ENCODE measurements at places on chromosomes 16 and 17.

DNA sequence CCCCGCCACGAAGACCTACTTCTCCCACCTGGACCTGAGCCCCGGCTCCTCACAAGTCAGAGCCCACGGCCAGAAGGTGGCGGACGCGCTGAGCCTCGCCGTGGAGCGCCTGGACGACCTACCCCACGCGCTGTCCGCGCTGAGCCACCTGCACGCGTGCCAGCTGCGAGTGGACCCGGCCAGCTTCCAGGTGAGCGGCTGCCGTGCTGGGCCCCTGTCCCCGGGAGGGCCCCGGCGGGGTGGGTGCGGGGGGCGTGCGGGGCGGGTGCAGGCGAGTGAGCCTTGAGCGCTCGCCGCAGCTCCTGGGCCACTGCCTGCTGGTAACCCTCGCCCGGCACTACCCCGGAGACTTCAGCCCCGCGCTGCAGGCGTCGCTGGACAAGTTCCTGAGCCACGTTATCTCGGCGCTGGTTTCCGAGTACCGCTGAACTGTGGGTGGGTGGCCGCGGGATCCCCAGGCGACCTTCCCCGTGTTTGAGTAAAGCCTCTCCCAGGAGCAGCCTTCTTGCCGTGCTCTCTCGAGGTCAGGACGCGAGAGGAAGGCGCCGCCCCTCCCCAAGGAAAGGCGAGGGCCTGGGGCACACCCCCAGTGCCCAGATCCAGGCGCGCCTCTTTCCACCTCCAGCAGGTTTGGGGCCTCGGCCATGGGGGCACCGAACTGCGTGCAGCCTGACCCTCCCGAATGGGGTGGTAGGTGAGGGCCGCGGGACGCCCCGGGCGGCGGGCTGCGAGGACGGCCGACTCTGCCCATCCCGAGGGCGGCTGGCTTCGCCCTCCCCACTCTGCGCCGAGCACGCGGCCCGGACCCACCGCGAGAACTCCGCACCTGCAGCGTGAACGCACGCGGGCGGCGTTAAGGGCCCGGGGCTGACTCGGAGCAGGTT is 664 bp downstream of the HBQ1 start:
- peak; percentile 90 for DNase-seq

DNA sequence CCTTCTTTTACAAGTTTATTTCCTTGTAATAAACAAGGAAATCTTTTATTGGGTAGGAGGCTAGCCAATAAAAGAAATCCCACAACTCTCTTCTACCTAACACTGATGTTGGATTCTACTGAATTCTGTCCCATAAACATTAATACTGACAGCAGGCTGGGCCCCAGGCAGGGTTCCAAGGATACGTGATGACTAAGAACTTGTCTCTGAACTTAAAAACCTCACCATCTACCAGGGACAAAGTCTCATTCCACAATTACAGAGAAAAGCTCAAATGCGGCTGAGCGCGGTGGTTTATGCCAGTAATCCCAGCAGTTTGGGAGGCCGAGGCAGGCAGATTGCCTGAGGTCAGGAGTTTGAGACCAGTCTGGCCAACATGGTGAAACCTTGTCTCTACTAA is 64.9 kb downstream of the ARHGAP17 start:
- no peak for DNase-seq

DNA sequence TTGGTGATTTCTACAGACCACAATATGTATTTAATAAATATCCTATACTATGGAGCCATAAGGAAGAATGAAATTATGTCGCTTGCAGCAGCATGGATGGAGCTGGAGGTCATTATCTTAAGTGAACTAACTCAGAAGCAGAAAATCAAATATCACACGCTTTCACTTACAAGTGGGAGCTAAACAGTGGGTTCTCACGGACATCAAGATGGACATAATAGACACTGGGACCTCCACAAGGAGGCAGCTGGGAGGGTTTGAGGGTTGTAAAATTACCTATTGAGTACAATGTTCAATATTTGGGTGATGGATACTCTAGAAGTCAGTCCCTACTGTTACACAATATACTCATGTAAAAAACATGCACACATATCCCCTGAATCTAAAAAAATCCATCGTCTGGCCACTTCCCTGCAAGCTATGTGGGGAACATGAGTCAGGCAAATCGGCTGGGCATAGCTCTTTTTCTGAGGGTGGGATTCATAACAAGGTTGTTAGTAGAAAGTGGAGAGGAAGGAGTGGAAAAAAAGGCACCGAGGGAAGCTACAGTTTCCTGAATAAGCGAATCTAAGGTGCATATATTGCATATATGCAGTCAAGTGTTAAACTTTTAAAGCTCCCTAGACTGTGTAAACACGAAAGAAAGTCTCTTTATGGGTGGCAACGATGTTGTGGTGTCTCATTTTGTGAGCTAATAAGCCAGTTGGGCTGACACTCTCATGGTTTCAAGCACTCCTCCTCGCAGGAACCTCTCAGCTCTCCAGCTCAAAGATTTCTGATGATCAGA is 135.2 kb upstream of the CPHXL start:
- no peak for DNase-seq

GRCh38 chr17:73091770-73092522 is 542 bp downstream of the SLC39A11 start:
- DNase-seq: no peak

DNA sequence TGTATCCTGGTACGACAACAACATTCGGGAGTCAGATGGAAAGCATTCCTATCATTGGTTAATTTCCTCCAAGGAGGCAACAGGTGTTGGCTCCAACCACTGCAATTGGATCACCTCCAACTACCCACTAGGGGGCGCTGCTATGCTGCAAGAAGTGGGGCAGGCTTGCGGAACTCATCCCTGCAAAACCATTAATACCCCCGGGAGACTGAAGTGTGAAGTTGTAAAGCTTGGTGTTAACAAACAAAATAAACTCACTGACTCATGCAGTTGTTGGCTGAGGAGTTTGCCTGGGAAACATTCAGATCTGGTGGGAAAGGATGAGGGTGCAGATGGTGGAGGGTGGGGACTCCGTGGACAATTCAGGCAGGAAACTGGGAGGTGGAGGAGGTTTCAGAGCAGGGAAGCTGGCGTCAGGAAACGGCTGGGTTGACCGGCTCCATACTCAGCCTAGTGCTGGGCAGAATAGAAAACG is 84.9 kb downstream of the HS3ST2 start:
- peak; percentile 70 for DNase-seq

DNA sequence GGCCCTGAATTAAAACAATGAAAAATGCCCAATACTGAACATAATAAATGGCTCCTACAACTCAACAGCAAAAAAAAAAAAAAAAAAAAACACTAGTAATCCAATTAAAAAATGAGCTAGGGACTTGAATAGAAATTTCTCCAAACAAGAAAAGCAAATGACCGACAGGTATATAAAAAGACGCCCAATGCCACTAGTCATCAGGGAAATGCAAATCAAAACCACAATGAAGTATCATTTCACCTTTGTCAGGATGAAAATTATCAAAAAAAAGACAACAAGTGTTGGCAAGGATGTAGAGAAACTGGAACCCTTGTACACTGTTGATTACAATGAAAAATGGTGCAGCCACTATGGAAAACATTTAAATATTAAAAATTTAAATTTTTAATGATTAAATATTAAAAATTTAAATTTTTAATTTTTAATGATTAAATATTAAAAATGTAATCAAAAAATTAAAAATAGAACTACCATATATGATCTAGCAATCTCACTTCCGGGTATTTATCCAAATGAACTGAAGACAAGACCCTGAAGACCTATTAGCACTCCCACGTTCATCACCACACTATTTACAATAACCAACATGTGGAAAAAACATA is 28.1 kb downstream of the BBS2 start:
- no peak for DNase-seq

DNA sequence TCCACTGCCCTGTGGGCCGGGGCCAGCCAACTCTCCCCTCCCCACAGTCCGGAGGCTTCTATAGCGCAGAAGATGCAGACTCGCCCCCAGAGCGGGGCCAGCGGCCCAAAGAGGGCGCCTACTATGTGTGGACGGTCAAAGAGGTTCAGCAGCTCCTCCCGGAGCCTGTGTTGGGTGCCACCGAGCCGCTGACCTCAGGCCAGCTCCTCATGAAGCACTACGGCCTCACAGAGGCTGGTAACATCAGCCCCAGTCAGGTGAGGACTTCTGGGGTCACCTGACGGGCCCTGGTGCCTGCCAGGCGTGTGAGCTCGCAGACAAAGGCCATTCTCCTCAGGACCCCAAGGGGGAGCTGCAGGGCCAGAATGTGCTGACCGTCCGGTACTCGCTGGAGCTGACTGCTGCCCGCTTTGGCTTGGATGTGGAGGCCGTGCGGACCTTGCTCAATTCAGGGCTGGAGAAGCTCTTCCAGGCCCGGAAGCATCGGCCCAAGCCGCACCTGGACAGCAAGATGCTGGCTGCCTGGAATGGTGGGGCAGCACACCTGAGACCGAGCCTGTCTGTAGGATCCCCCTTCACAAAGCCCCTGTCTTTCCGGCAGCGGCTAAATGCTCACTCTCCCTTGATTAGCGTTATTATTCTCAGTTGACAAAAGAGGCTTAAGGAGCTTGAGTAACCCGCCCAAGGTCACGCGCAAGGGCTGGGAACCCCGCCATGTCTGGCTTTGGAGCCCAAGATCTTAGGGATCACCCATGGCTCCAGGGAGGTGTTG is 3.9 kb downstream of the SPATA20 start:
- DNase-seq: no peak

- no peak for DNase-seq
Observed at GRCh38 chr16:80129791-80130190, 411.0 kb upstream of the DYNLRB2 start.

- no peak for DNase-seq
Observed at GRCh38 chr16:87384162-87384874, 742 bp upstream of the FBXO31 start.

DNA sequence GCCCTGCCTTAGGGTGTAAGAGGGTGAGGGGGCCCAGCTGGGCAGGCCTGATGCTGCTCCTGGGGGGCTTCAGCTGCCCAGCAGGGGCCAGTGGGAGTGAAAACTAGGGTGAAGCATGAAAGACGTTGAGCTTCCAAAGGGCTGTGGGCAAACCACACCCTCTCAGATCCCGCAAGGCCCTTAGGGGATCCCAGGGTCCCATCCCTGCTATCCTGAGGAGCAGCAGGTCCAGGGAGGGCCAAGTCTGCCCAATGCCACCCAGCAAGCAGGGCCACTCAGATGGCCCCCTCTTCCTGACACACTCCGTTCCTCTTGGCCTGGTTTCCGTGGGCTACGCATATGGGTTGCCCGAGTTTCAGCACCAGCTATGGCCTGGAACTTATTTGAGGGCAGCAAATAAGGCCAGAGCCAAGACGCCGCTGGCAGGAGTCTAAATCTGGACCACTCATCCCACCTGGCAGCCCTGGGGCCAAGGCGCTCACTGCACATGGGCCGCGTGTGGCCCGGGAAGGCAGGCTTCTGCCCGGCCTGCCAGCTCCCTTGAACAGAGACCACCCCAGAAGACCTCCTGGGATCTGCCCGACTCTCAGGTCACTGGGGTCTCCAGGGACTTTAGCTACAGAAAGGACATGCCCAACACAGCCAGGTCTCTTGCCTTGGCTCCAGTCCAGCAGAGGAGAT is 4.2 kb downstream of the ATP2A3 start:
- no peak for DNase-seq

- DNase-seq: no peak
Observed at GRCh38 chr16:71460941-71461340, 1.1 kb downstream of the ZNF23 start.

GRCh38 chr17:40287159-40287493 is 553 bp upstream of the CDC6 start:
- DNase-seq: no peak

DNA sequence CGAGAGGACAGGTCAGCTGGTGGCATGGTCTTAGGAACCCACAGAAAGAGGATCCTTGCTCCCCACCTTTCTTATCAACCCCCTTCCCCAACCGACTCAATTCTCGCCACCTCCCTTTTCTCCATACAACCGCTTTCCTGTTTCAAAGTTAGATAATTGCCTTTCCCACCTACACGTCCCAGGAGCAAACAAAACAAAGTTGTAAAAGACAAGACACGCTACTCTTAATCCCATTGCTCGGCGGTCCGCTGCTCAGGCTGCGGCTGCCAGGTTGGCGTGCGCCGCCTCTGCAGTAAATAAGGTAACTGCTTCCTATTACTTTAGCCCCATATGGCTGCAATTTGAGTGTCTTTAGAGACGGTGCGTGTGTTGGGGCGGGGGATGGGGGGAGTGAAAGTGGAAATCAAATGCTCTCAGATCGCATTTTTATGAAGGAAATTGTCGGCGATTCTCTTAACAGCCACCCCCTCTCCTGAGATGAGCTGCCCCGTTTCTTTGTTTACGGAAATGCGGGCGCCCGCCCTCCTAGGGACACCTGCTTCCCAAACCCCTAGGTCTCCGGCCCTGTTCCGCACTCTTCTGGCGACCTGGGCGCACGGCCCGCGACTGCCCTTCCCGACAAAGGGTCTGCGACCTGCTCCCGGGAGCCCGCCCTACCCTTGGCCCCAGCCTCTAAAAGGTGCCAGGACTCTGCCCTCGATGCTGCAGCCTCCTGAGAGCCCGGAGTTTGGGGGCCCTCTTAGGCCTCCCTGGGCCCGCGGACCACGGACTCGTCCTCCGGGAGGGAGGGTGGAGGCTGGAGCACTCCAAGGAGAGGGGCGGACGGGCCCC is 3.7 kb upstream of the CBX8 start:
- no peak for DNase-seq

GRCh38 chr16:70590722-70591415 is 55.5 kb upstream of the IL34 start:
- no peak for DNase-seq

- DNase-seq: no peak
Observed at GRCh38 chr17:78573955-78574354, 3.2 kb downstream of the DNAH17 start.

DNA sequence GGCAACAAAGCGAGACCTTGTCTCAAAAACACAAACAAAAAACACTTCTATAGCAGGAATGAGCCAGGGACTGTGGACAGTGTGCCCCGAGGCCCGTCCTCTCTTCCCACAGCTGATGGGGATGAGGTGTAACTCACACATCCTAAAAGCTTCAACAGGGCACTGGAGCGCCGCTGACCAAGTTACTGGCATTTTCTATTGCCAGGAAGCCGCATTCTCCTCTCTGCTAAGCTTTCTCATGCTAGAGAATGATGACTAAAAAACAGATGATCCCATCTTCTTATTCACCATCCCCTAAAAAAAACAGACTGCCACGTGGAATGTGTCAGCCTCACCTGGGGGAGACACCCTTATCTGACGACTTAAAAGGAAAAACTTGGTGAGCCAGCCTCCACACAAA is 16.3 kb downstream of the CARHSP1 start:
- no peak for DNase-seq

DNA sequence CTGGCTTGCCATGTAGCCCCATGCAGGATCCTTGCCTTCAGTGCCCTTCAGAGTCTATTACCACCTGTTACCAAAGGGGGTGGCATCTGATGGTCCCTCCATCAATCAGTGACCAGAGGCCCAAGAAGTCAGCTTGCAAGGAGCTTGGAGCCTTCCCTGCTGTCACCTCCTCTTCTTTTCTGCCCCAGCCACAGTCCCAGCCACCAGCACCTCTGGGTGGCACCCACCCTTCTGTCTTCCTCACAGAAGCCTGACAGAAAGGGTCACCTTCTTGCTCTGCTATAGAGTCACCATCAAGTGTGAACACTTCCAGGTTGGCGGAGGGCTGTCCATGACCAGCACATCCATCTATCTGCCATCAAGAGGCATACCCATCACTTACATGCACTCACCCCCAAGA is 203.2 kb downstream of the SALL1 start:
- no peak for DNase-seq

Measured in activated naive CD8-positive, alpha-beta T cell treated with anti-CD3 and anti-CD28 coated beads, Interleukin-2, amount 50 U/mL, for 24 hours (primary cell).